ENCODE measurements at places on chromosomes 1 and 21.

DNA sequence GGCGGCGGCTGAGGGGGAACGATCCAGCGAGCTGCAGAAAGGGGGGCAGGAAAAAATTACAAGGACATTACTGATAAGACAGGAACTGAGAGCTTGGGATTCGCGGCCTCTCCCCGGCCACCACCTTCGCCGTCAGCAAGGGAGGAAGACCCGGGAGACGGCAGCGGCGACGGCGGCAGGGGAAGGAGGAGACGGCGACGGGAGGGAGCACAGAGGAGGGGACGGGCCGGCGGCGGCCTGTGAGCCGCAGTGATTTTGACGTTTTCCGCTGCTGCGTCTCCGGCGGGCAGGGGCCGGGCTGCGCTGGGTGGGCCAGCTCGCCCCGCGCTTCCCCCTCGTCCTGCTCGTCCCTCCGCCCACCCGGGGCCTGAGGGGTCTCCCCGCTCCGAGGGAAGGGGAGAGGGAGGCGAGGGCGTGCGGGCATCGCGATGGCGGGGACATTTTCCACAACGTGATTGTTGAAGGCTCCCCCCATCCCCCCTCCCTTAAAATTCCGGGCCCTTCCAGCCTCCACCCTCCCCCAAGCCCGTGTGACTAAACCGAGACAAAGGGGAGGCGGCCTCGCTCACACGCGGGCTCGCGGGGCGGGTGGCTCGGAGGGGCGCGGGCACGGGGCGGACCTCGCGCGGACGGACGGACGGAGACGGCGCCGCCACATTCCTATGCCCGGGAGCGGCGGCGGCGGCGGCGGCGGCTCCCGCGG, 407 bp downstream of the CAMSAP2 start:
- peak; percentile 61 for DNase-seq

DNA sequence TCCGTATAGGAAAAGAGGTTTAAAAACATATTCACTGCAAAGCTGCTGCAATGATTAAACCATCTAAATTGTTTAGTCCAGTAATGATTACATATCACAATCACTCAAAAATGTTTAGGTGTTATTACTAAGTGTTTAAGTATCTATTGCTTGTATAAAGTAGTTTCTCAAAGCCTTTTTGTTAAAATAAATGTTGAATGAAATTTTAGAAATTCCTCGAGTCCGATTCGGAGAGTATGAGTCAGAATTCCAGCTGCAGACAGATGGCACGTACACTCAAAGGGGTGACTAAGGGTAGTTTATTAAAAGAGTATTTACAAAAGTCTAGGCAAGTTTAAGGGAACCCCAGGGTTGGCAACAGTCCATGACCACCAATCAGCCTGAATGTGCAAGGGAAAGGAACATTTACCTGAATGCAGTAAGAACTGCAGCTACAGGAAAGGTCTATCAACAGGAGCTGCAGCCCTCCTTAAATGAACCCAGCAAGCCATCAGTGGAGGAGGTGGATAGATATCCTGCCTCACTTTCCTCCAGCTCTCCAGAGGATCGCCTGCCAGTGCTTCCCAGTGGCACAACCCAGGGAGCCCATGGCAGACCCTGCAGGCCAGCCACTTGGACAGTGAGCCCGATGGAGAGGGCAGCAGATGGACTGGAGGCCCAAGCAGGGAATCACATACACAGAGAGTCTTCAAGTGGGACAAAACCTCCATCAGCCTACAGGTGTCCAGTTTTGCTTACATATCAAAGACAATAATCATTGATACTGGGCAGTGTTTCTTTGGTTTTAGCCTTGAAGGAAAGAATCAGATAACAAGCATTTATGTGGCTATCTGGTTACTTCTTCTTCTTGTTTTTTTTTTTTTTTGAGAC, 92.1 kb upstream of the SLC44A3 start:
- peak; percentile 89 for DNase-seq

DNA sequence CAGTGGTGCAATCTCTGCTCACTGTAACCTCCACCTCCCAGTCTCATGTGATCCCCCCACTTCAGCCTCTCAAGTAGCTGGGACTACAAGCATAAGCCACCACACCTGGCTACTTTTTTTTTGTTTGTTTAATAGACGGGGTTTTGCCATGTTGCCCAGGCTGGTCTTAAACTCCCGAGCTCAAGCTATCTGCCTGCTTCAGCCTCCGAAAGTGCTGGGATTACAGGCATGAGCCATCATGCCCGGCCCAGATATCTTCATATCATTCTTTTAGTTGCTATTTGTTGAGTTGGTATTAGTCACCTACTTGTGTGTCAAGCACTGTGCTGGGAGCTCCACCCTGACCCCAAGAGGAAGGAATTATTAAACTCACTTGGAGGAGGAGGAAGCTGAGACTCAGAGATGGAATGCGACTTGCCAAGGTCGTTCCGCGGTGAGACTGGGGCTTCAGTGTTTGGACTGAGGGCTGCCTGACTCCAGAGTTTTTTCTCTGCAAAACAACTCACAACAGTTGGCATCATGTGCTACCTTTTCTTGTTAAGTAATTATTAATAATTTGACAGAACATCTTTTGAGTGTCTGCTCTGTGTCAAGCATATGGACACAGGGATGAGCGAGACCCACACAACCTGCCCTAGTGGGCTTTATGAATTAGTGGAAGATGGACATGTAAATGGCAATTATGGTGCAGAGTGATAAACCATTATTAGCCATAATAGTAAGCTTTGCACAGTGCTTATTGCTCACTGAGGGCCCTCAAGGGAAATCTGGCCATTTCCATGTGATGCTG, 132.0 kb downstream of the FOXD2 start:
- peak; percentile 69 for DNase-seq

DNA sequence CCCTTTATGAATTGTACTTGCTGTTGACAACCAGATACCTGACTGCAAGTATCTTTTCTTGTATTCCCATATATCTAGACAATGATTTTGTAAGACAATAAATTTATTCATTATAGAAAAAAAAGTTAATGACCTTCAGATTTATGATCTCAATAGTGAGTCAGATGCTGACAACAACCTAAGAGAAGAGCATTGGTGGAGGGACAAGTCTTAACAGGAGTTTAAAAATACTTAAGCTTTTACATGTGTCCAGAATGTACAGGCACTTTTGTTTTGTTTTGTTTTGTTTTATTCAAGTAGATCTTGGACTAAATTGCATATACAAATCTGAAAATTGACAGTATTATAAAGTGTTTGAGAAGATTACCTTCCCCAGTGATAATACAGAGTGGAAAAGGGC, 1544.6 kb upstream of the B3GALT2 start:
- DNase-seq = no peak

DNA sequence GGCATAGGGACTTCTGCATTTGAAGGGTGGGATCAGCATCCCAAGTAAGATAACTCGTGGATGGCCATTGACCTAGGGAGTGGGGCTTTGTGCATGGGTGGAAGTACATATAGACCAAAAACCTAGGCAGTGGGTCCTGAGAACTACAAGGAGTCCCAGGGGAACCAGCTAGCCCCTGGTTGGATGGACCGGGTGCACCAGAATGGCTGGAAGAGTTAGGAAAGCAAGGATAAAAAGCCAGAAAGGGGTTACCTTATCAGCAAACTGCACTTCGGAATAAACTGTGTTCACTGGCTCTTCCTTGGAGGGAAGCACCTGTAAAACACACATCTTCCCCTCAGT, 26.6 kb upstream of the SLAMF6 start:
- DNase-seq = no peak

- DNase-seq = no peak
These were observed 56.0 kb upstream of the EDARADD start for GRCh38 chr1:236338096-236338495.

Data from fibroblast of skin of left biceps (primary cell).